ENCODE measurements at places on chromosomes 3 and 15. TPM values are rescaled to one million over a fixed set of nuclear protein-coding genes. Genes with fewer than 3 reads are reported as not detected.

- no peak for DNase-seq
These were observed 6.2 kb downstream of the PSMD6 start for GRCh38 chr3:64016941-64017620.

- no peak for DNase-seq
These were observed 463.1 kb upstream of the ARHGEF26 start for GRCh38 chr3:153658136-153658535.

DNA sequence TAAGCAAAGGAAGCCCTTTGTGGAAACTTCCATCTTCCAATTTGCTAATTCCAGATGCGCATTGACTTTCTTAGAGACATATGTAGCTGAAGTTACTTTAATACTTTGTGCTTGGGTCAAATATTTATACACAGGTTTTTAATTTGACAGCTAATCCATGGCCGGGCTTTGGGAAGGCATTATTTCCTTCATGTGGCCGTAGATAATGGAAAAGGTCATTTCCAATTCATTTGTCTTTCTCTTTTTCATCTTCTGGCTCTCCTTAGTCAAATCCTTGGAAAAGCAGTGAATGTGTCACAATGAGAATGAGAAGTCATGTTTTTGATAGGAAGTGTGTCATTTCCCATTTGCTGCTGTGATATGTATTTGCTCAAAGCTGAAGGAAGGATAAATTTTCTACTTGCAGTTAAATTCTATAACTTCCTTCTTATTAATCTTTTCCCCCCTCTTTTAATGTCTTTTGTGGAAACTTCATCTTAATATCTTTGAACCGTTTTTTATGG, 323.3 kb downstream of the CLSTN2 start:
- DNase-seq, result no peak

- no peak for DNase-seq
These were observed 5.2 kb downstream of the FOXB1 start for GRCh38 chr15:60009124-60009960.

DNA sequence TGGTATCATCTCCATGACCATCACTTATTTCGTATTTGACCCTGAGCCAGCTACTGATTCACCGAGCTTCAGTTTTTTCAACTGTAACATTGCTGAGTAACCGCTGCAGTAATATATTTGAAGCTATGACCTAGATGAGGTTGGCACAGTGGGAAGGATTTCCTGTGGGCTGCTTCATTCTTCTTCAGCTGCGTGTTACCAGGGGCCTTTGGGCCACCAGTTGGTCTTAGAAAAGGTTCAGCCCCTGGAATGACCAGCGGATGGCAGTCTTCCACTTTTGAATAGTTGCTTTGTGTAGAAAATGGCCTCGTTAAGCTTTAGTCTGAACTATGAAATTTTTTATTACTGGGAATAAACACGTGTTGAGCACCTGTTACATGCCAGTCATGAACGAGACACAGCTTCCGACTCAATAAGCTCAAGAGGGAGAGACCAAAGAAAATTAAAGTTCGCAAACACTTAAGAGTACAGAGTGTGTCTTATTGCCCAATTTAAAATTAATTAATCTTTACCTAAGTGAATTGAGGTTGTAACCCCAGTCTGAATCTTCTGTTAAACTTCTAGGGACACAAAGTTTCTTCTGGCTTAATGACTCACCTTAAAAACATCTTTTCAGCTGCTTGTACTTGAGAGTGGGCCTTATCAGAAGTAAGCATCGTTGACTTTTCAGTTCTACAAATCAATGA, 57.6 kb upstream of the NR2E3 start:
- peak; percentile 44 for DNase-seq

- no peak for DNase-seq
These were observed 354.2 kb upstream of the IL12A start for GRCh38 chr3:159634483-159634882.

DNA sequence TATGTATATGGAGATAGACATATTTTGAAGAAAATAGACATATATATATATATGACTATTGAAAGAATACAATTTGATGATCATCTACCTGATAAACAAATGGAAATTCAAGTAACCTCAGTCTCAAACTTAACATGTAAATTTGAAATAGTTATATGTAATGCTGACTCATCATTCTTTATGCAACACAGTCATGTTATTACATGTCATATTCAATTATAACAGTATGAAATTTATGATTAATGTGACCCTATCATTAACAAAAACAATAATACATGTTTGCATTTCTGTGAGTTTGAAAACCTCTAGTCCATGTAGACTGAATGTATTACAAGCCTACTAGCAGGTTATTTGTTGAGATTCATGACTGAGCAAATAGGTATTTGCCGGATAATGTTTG, 204.1 kb downstream of the CADM2 start:
- DNase-seq, result no peak

GRCh38 chr3:66053550-66054094, 14.9 kb upstream of the MAGI1 start:
- DNase-seq, result no peak

GRCh38 chr3:134028486-134029255, 1.1 kb downstream of the SLCO2A1 start:
- no peak for DNase-seq

BNC1 gene
- 0.21 TPM for total RNA-seq

FAM162A gene
- 19.2 TPM for total RNA-seq
